Activated naive CD8-positive, alpha-beta T cell treated with anti-CD3 and anti-CD28 coated beads for 36 hours (primary cell): ENCODE measurements at places on chromosomes 4 and X. TPM values are rescaled to one million over a fixed set of nuclear protein-coding genes. Genes with fewer than 3 reads are reported as not detected.

The SYP gene
- total RNA-seq, result 4.4 TPM

DNA sequence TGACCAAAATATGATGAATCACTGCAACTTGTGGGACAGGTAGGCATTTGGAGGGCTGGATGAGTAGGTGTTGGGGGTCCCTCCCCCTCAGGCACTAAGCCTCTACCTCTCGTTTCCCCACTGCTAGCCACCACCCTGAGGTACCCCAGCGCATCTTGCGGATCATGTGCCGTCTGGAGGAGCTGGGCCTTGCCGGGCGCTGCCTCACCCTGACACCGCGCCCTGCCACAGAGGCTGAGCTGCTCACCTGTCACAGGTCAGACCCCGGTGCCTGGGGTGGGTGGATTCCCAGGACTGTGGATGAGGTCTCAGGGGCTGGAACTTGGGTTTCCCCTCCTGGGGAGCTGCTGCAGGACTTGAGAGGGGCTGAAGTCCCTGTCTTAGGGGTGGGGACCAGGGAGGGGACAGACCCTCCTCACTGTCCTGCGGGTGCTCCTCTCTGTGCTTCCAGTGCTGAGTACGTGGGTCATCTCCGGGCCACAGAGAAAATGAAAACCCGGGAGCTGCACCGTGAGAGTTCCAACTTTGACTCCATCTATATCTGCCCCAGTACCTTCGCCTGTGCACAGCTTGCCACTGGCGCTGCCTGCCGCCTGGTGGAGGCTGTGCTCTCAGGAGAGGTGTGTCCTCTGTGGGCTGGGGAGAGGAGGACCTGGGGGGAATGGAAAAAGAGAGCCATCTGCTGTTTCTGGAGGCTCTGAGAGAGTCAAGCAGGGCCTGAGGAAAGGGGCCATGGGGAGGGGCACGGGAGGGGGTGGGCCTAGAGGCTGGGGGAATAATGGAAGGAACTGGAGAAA, 10.1 kb upstream of the ERAS start:
- no peak overlapping the region for H3K4me3 ChIP-seq
- H3K4me1 ChIP-seq, result no peaks in the 10 kb centered on the region
- no peaks in the 10 kb centered on the region for H3K27me3 ChIP-seq
- no peak for DNase-seq
- H3K36me3 ChIP-seq, result peaks cover 2% of the 10 kb centered on the region

- peaks cover 3% of the 10 kb centered on the region for H3K27me3 ChIP-seq
- no peaks in the 10 kb centered on the region for H3K4me1 ChIP-seq
- no peaks in the 10 kb centered on the region for H3K36me3 ChIP-seq
- H3K4me3 ChIP-seq, result no peak overlapping the region
- no peak for DNase-seq
These were observed 157.3 kb downstream of the GBA3 start for GRCh38 chr4:22850055-22850454.

- H3K27ac ChIP-seq, result no peak overlapping the region
- no peak overlapping the region for H3K4me3 ChIP-seq
- no peaks in the 10 kb centered on the region for H3K27me3 ChIP-seq
- no peak for DNase-seq
- H3K4me1 ChIP-seq, result no peaks in the 10 kb centered on the region
These were observed 131.6 kb downstream of the PDS5A start for GRCh38 chr4:39846120-39846519.

GRCh38 chr4:122776916-122777315, 44.4 kb downstream of the BBS12 start:
- H3K4me1 ChIP-seq, result no peaks in the 10 kb centered on the region
- peaks cover 12% of the 10 kb centered on the region for H3K27me3 ChIP-seq
- H3K4me3 ChIP-seq, result no peak overlapping the region
- no peaks in the 10 kb centered on the region for H3K36me3 ChIP-seq

The UNC5C gene
- total RNA-seq, result not detected

DNA sequence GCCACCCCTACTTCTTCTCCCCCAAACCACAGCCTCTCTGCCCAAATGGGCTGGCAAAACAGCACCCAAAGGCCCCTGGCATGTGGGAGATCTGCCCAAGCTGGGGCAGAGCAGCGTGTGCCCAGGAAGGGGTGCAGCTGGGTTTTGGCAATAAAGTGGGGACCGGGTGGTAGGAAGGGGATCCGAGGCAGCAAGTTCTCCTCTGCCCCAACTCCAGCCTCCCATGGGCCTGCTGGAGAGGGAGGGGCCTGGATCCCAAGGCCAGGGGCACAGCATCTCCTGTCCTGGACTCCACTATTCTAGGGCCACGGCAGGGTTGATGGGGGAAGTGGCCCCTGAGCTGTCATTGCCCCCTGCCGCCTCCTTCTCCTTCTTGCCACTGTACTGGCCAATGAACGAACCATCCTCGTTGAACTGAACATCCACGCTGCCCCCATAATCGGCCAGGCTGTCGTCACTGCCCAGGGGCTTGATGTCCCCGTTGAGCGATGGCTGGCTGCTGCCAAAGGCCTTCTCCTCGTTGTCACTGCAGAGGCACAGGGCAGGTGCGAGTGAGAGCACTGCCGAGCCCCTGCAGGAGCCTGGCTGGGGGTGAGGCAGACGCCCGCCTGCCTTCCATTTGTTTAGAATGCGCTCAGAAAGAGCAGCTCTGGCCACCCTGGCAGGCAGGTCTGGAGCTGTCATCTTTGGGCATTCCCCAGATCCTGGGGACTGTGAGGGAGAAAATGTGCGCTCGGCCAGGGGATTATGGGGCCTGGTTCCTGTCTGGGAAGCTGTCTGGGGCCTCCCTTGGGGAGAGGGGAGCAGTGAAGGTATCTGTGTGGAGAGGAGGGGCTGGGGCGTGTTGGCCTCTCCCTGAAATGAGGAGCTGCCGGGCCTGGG, 23.4 kb downstream of the L1CAM start:
- no peak for DNase-seq
- no peaks in the 10 kb centered on the region for H3K27me3 ChIP-seq
- no peaks in the 10 kb centered on the region for H3K36me3 ChIP-seq
- peaks cover under 1% of the 10 kb centered on the region for H3K4me1 ChIP-seq
- no peak overlapping the region for H3K4me3 ChIP-seq

GRCh38 chr4:180116840-180117239, 2126.4 kb upstream of the TENM3 start:
- no peaks in the 10 kb centered on the region for H3K4me1 ChIP-seq
- DNase-seq, result no peak
- no peak overlapping the region for H3K4me3 ChIP-seq
- no peak overlapping the region for H3K27ac ChIP-seq
- peaks cover 6% of the 10 kb centered on the region for H3K27me3 ChIP-seq

DNA sequence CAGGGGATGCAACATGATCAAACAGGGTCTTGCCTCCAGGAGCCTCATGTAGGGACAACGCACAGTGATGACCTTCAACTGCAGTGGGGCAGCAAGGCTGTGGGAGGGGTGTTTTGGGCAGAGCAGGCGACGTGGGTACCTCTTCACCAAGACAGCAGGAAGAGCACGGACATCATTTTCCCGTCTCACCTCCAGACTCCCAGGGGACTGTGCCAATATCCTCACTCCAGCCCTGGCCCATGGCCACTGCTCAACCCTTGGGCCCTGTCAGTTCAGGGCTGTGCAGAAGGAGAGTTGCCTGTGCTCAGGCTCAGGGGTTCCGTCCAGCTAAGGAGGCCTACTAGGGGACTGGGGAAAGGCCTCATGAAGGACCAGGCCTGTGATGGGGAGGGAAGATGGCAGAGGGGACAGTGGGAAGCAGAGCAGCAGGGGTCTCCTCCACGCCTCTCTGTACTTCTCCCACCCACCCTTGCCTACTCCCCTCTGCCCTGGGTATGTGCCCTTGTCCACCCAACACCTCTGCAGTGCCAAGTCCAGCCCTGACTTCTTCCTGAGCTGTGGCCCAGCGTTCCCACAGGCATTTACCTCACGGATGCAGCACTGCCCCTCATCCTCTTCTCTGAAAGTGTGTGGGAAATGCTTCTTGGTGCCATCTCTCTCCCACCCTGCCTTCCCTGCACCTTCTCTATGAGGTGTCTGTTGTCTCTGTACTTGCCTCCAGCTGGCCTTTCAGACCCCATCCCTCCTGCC, 1.4 kb downstream of the IL9R start:
- H3K4me1 ChIP-seq, result peaks cover 12% of the 10 kb centered on the region
- no peak overlapping the region for H3K27ac ChIP-seq
- no peaks in the 10 kb centered on the region for H3K27me3 ChIP-seq
- no peaks in the 10 kb centered on the region for H3K36me3 ChIP-seq
- H3K4me3 ChIP-seq, result no peak overlapping the region
- DNase-seq, result no peak

The SAP30 gene
- 24.6 TPM for total RNA-seq

The KIAA1210 gene
- total RNA-seq, result not detected

The ITIH6 gene
- not detected for total RNA-seq

The XAGE1A gene
- not detected for total RNA-seq

The CCNB3 gene
- 0.64 TPM for total RNA-seq

The OPHN1 gene
- total RNA-seq, result not detected

DNA sequence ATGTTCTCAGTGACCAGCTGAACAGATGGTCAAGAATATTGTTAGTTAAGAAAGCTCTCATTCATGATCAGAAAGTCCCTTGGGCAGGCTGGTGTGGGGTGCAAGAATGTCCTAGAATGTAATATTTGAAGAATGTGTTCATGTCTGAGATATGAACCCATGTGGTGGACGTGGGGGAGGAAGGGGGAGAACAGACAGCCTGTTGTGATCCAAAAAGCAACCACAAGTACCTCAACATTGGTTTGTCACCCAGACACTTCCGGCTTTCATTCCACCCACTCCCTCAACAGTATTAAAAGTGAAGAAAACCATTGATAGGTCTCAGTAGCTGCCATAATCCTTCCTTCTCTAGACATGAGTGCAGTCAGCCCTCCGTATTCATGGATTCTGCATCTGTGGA, 82.2 kb downstream of the MAML3 start:
- peaks cover 52% of the 10 kb centered on the region for H3K4me1 ChIP-seq
- H3K27ac ChIP-seq, result peak overlapping the region; percentile 67
- H3K36me3 ChIP-seq, result peaks cover 5% of the 10 kb centered on the region
- DNase-seq, result peak; percentile 77

GRCh38 chr4:183798301-183799253, 106.5 kb upstream of the STOX2 start:
- H3K4me3 ChIP-seq, result peak overlapping the region; percentile 37
- peaks cover 1% of the 10 kb centered on the region for H3K36me3 ChIP-seq
- no peak for DNase-seq
- peaks cover 70% of the 10 kb centered on the region for H3K27me3 ChIP-seq
- H3K27ac ChIP-seq, result no peak overlapping the region

DNA sequence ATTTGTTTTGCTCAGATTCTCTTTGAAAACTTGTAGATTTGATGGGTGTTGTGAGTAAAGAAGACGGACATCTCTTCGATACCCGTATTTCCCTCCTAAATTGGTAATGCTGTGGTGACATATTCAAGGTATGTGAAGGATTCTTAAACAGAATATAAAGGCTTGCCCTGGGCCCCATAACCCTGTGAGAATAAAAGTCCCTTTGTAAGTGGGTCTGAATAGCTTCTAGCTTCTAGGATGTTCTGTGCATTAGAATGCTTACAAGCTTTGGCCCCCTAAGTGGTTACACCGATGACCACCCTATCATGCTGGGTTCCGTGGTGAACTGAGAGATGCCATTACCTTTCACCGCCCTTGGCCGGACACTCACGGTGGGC, 574 bp upstream of the MOB1B start:
- peaks cover 16% of the 10 kb centered on the region for H3K36me3 ChIP-seq
- peaks cover 24% of the 10 kb centered on the region for H3K4me1 ChIP-seq
- H3K27ac ChIP-seq, result peak overlapping the region; percentile 90
- no peak for DNase-seq
- no peaks in the 10 kb centered on the region for H3K27me3 ChIP-seq

GRCh38 chrX:100743009-100743607, 11.2 kb upstream of the SYTL4 start:
- H3K27me3 ChIP-seq, result peaks cover 8% of the 10 kb centered on the region
- H3K4me3 ChIP-seq, result no peak overlapping the region
- H3K4me1 ChIP-seq, result no peaks in the 10 kb centered on the region
- no peaks in the 10 kb centered on the region for H3K36me3 ChIP-seq

GRCh38 chr4:139799615-139800014, 134.0 kb downstream of the MGST2 start:
- no peaks in the 10 kb centered on the region for H3K27me3 ChIP-seq
- no peak for DNase-seq
- H3K36me3 ChIP-seq, result no peaks in the 10 kb centered on the region

- peak overlapping the region; percentile 86 for H3K27ac ChIP-seq
- peak; percentile 22 for DNase-seq
- no peaks in the 10 kb centered on the region for H3K27me3 ChIP-seq
- peaks cover 26% of the 10 kb centered on the region for H3K4me1 ChIP-seq
These were observed 111.5 kb downstream of the AFAP1 start for GRCh38 chr4:7828011-7828720.

The TMEM164 gene
- 9.1 TPM for total RNA-seq

DNA sequence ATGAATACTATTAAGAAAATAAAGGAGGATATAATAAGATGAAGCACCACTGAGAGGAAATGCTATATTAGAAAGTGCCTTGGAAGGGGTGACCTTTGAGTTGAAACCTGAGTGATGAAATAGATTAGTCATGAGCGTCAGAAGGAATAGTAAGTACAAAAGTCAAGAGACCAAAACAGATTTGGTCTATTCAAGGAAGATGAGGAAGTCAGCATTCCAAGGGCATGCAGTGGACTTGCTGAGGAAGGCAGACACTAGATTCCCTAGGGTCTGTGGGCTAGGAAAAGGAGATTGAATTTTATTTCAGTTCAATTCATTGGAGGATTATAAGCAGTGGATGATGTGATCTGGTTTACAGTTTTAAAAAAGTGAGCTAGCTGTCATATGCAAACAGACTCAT, 73.0 kb upstream of the WDFY3 start:
- H3K27me3 ChIP-seq, result no peaks in the 10 kb centered on the region
- H3K4me3 ChIP-seq, result no peak overlapping the region
- H3K36me3 ChIP-seq, result no peaks in the 10 kb centered on the region
- no peak overlapping the region for H3K27ac ChIP-seq

DNA sequence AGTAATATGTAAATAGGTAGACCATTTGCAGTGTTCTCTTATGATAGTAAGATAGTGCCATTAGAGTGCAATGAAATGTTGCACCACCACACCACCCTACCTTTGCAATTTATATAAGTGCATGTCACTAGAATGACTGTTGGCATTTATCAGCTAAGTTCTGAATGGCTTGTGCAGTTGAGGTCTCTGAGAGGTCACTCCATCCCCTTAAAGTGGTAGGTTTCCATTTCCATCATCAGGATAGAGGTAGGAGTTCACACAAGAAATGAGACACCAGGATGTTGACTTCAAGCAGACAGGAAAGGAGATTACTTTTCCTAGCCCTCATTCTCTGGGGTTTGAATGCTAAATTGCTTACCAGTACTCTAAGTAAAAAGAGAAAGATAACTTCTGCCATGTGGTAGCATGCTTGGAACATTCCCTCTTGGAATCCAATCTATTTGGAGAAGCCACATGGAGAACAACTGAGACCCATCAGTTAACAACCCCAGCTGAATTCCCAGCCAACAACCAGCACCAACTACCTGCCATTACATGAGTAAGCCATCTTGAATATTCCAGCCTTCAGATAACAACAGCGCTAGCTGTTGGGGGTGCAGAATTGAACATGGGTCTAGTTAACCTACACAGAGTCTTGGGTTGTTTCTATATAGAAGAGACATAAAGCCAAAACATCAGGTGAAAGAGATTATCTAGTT, 6.7 kb upstream of the LRBA start:
- H3K4me3 ChIP-seq, result no peak overlapping the region
- DNase-seq, result no peak
- peaks cover 17% of the 10 kb centered on the region for H3K27me3 ChIP-seq
- H3K27ac ChIP-seq, result no peak overlapping the region
- H3K4me1 ChIP-seq, result peaks cover 13% of the 10 kb centered on the region
- no peaks in the 10 kb centered on the region for H3K36me3 ChIP-seq

The TMPRSS11A gene
- total RNA-seq, result not detected

The PRDM8 gene
- 2.3 TPM for total RNA-seq

The XAGE1B gene
- not detected for total RNA-seq

GRCh38 chrX:45517090-45517973, 316.7 kb upstream of the DIPK2B start:
- H3K4me3 ChIP-seq, result no peak overlapping the region
- H3K36me3 ChIP-seq, result no peaks in the 10 kb centered on the region
- no peak overlapping the region for H3K27ac ChIP-seq
- peaks cover 11% of the 10 kb centered on the region for H3K4me1 ChIP-seq

The HSPA4L gene
- total RNA-seq, result 3.8 TPM
